ENCODE measurements at places on chromosomes 6 and 20. TPM values are rescaled to one million over a fixed set of nuclear protein-coding genes. Genes with fewer than 3 reads are reported as not detected.

DNA sequence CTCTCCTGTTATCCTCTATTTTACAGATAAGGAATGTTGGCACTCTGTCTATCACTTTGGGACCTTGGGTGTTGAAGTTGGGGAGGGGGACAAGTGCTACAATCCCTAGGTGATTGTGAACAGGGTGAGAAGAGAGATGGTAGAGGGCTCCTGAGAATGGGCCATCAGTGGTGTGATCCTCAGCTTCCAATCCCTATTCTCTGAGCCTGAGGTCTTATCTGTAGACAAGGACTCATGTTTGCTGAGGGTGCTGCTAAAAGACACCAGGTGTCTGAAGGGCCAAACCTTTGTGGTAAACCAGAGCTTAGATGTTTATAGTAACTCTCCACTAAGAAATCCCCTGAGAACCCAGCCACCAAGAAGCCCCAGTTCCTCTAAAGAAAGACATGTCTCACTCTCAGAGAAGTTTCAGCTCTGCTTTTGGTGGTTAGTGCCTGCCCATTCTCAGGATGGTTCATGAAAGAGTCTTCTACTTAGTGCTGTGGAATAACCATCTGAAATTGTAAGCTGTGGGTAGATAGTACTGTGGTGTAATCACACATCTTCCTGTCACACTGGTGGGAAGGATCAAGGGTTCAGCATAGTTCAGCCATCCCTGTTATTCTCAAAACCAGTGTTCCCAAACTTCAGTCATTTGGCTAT is 58.2 kb upstream of the IL20RA start:
- DNase-seq, result no peak

Gene POPDC3
- total RNA-seq, result 42.4 TPM

Gene CEBPB
- 22.1 TPM for total RNA-seq

- no peak for DNase-seq
Measured at GRCh38 chr20:4883546-4883945, 117.8 kb downstream of the SLC23A2 start.

Gene PTK6
- not detected for total RNA-seq

Gene LGSN
- 0.23 TPM for total RNA-seq

DNA sequence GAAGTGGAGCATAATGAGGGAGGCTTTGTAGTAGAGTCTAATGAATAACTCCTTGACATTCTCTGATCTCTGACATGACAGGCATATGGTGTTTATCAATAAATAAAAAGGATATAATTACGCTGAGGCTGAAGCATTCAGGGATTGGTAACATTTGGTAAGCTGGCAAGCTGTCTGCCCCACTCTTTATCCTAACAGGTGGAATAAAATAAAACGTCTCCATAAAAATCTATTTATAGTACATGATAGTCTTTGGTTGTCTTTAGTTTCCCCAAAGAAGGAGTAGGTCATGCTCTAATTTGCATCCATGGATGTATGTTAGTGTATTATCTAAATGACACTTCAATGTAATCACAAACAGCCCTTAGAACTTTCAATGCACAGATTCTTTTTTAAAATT is 30.9 kb upstream of the RBM24 start:
- DNase-seq, result no peak

Gene DUSP15
- 9.2 TPM for total RNA-seq

GRCh38 chr20:20276811-20277530 is 90.9 kb upstream of the INSM1 start:
- no peak for DNase-seq
